ENCODE measurements at places on chromosomes 11 and 22. TPM values are rescaled to one million over a fixed set of nuclear protein-coding genes. Genes with fewer than 3 reads are reported as not detected.

The PKDREJ gene
- total RNA-seq, result not detected

The TRIM66 gene
- 0.54 TPM for total RNA-seq

The CDC42EP2 gene
- total RNA-seq, result 69.1 TPM

The OR8H1 gene
- total RNA-seq, result not detected

The TMEM151A gene
- 1.5 TPM for total RNA-seq

The INS gene
- not detected for total RNA-seq

The UPB1 gene
- not detected for total RNA-seq

The NFAM1 gene
- total RNA-seq, result not detected

The USP28 gene
- total RNA-seq, result 17.7 TPM

The C1QTNF4 gene
- 0.90 TPM for total RNA-seq

The PGA5 gene
- total RNA-seq, result not detected
